Stimulated activated CD4-positive, alpha-beta T cell treated with anti-CD3 and anti-CD28 coated beads, Interleukin-12 subunit alpha, Interleukin-12 subunit beta, amount 100 ng/mL, for 48 hours (primary cell): ENCODE measurements at places on chromosomes 5 and 9.

DNA sequence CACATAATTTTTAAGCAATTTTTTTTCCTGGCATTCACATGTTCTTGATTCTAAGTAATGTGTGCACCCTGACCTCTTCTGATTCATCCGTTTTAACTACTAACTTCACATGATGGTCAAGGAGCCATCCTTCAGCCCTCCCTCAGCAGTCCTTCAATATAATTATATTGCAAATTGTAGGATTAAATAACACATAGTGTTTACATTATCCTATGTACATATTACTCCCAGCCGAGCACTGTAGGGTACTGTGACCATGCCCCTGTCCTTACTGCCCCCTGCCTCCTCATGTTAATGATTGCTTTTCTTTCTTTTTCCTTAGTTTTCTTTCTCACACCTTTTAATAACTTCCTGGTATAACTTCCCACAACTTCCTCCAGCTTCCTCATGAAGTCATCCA, 96.3 kb upstream of the FANCC start:
- DNase-seq: no peak

DNA sequence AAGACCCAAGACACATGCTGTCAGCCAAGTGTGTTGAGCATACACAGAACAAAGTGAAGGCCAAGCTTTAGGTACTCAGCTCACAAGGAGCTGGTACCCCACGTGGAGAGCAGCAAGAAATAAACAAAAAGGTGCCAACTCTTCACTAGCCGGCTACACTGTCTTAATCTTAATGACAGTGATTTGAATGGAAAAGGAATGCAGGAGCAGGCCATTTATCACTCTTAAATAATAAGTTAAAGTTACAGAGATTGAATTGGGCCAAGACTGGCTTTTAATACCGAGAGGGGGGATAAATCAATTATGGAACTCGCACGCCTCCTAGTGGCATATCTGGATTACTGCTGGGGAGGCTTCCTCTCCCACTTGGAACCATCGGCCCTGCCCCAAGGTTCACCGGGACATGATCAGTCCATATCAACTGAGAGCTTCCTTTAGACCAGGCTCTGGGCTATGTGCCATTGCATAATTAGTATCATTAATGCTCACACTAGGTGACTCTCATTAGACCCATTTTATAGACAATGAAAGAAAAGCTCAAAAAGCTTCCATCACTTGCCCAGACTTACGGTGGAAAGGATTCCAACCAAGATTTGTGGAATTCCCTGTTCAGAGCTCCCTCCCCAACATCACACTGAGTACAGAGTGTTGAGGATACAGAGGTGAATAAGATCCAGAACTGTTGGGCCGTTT, 94.0 kb downstream of the ACTL7B start:
- peak; percentile 9 for DNase-seq

DNA sequence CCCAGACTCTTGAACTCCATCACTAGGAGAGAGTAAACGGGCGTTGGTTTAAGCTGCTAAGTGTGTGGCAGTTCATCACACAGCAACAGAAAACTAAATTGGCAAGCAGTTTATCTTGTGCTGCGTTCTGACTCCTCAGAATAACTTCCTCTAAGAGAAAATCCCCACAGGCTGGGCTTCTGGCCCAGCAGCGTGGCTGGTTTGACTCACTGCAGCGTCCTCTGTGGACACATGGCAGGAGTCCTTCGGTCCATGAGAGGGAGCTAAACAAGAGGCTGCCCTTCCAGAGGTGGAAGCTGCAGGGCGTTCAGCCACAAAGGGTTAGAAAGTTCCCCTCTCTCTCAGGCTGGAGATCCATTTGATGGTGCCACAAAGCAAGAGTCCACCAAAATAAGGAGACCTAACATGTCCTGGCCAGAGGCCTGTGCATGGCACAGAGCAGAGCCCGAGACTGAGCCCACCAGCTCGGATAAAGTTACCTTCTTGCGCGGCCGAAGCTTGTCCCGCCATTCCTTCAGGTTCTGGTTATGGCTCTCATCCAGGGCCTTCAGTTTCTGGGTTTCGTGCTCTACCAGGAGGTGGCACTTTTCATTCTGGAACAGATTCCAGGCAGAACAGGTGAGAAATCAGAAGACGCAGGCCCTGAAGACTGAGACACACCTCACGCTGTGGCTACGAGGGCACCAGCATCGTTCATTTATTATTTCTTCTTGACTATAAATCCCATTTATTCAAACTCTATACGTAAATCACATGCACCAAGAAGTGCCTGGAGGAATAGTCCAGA, 46.2 kb upstream of the FBXW11 start:
- DNase-seq: no peak

DNA sequence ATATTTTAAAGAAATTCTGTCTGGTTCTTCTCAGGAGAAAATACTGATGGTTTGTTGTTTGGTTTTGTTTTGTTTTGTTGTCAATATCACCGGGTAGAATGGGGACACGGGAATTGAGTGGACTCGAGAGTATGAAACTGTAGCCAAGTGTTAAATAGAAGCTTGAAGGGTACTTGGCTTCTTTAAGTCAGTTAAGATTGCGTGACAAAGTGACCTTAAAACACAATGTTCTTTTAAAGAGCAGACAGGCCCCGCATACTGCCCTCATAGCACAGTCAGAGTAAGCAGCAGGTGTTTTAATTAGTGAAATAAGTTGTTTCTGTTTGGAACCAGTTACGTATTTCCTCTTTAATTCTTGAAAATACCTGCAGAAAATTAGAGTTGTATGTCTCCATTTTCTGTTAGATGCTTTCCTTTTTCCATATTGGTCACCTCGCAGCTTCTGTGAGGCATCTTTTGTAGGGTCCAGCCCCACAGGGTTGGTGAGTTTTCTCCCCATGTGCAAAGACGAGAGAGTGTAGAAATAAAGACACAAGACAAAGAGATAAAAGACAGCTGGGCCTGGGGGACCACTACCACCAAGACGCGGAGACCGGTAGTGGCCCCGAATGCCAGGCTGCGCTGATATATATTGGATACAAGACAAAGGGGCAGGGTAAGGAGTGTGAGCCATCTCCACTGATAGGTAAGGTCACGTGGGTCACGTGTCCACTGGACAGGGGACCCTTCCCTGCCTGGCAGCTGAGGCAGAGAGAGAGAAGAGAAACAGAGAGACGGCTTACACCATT, 9.6 kb downstream of the TRIP13 start:
- no peak for DNase-seq

DNA sequence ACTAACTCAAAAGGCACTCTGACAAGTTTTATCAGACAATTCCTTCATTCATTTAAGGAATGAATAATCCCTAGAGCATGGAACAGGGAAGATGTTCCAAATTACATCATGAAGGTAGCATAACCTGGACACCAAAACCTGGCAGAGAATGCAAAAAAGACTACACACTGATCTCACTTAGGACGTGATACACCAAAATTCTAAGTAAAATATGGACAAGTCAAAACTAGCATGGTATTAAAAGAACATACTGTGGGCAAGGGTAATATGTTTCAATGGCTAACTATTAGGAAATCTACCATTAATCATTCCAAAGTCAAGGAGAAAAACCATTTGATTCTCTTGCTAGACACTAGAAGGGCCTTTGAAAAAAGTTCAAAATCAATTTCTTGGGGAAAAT, 176.5 kb downstream of the HSPA4 start:
- DNase-seq: no peak

DNA sequence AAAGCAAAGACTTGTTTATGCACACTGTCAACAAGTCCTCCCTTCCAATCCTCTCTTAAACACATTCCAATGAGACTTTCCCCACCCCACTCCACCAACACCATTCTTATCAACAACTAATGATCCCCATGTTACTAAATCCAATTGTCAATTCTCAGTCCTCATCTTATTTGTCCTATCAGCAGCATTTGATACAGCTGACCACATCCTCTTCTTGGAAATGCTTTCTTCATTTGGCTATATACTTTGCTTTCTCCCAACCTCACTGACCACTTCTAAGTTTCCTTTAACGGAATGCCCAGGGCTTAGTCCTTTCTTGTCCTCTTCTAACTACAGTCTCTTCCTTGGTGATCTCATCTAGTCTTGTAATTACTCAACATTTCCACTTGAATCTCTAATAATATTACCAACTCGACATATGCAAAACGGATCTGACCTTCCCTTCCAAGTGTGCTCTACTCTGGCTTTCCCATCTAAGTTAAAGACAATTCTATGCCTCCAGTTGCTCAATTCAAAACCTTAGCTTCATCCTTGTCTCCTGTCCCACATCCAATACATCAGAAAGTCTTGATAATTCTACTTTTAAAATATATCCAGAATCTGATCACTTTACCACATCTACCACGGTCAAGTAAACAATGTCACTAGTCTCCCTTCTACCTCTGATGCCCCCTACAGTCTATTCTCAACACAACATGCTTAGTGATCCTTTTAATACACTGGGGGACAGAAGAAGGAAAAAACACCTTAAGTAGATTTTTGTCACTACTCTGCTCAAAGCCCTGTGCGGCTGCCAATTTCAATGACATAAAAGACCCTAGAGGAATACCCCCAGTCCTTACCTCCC, 25.5 kb downstream of the AGTPBP1 start:
- no peak for DNase-seq

- DNase-seq: no peak
Observed at GRCh38 chr5:40291338-40291737, 388.4 kb upstream of the PTGER4 start.

GRCh38 chr5:30001826-30002225, 1191.7 kb upstream of the CDH6 start:
- DNase-seq: no peak

DNA sequence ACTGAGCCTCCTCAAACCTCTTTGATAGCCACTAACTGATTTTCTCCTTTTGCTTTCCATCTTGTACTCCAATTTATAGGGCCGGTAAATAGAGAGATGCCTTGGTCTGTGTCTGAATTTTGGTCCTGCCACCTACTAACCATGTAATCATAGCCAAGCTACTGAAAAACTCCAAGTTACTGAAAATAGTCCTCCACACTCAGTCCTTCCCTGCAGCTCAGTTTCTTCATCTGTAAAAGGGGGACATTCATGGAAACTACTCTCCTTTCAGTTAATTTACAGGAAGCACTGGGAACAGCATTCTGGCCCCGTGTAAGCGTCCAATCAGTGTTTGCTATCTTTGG, 30.0 kb upstream of the TGFBR1 start:
- DNase-seq: no peak

- DNase-seq: no peak
Observed at GRCh38 chr5:169626779-169627178, 10.3 kb upstream of the DOCK2 start.

DNA sequence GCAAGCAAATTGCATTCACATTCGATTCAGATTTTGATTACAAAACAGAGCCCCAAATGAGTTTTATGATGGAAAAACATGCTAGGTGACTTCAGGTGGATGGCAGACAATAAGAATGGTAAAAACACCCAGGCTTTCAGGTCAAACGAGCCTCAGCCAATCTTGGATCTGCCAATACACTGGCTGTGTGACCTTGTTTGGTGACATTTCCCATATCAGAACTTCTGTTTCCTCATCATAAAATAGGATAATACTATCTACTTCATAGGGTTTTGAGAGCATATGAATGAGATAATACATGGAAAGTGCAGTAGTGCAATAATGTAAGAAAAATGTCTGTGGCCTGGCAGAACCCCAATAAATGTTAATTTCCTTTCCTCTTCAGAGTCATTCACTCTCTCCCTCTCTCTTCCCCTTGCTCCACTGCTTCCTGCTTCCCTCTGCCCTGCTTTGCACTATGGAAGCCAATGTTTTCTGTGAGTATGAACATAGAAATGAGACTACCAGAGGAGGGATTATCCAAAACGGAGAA, 54.7 kb downstream of the SH3RF2 start:
- no peak for DNase-seq

DNA sequence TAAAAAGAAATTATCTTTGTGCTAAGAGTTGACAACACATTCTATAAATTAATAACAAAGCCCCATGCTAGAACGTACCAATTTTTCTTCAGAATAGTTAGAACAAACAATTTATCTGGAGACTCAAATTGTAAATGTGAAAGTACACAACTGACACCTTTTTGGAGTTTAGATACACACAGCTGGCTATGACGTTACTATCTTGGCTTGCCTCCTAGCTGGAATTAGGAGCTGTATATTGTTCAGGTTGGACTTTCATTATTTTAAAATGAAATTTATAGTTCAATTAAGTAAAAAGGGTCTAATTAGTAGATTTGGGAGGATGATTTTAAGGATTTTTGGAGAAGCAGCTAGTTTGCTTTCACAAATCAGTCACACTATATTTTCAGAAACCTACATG, 393.9 kb upstream of the RIOK2 start:
- no peak for DNase-seq

DNA sequence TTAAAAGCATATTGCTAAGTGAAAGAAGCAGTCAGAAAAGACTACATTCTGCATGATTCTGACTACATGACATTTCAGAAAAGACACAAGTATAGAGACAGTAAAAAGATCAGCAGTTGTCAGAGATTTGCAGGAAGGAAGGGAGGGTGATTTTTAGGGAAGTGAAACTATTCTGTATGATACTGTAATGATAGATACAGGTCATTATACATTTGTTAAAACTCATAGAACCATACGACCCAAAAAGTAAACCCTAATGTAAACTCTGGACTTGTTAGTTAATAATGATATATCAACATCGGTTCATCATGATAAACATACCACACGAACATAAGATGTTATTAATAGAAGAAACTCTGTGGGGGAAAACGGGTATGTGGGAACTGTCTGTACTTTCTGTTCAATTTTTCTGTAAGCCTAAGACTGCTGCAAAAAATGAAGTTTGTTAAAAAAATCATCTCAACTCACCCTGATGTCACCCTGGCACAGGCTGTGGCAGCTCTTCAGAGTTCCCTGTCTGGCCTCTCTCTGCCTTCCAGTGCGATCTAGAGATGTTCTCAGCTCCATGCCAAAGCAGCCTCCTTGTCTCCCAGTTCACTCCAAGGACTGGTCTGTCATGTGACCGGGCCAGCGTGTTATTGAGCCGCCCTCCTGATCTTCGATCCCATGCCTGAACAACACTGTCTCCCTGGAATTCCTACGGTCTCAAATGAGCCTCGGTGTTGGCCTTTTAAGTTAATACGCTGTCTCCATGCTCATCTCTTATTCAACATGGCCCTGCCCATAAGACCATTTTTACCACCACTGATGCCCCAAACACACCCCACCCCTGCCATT, 35.4 kb downstream of the PRLR start:
- no peak for DNase-seq
